ENCODE measurements at places on chromosomes 5 and 9.

DNA sequence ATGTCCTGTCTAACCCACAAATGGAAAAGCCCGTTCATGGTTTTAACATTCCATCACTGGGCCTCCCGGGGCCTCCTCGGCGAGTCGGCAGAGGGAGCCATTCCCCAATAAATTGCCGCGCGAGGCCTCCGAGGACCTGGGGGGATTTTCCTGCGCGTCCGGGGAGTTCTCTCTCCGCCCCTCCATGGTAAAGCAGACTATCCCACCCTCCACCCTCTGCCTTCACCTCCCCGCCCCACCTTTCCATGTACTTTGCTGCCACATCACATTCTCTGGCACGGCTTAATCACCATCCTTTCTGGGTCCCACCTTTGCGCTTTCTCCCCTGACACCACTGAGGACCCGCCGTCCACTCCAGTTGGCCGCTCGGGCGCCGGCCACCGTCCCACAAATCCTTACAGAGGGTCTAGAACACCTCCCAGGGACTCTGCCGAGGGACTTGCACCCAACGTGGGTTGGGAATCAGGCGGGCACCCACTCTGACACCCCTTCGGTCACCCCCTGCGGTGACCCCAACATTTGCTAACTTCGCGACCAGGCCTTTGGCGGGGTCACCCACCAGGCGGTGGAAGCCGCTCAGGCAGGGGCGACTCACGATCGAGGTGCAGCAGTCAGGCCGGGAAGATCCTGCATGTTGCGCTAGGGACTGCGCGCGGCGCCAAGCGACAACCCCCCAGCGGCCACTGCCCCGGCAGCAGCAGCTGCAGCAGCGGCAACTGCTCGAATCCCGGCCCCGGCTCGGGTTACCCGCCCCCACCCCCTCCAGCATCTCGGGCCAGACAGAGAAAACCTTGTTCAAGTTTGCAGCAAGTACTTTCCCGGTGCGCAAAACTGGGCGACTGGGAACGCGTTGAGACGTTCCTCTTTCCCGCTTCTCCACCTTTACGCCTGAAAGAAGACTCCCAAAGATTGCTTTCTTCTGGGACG lies at the start of gene MEGF10:
TSS of gene MEGF10 (plus strand) at position 778 of the 927 bp plus-strand sequence. CDS start 40,513 bp downstream, outside the sequence.
- DNase-seq, result peak; percentile 41

DNA sequence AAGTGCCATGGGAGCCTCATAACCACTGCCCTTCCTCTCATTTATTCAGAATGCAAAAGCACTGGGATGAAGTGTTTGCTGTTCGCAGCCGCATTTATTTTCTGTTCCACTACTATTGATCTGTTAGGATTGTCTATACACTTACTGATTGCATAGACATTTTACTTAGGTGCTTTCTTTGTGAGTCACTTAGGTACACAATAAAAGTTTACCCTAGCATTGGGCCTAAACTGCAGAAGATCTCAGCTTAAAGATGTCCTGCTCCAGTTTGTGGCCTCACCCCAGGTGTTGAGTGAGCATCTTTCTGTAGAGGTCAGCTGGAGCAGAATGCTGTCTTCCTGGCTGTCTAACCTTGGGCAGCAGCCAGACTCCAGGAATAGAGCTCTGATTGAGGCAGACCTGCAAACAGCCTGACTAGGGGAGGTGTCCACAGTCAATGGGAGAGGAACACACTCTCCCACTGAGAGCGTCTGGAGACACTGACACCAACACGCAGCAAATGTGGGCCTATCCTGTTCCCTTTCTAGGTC lies 54.0 kb downstream of the GPR21 start:
- no peak for DNase-seq

DNA sequence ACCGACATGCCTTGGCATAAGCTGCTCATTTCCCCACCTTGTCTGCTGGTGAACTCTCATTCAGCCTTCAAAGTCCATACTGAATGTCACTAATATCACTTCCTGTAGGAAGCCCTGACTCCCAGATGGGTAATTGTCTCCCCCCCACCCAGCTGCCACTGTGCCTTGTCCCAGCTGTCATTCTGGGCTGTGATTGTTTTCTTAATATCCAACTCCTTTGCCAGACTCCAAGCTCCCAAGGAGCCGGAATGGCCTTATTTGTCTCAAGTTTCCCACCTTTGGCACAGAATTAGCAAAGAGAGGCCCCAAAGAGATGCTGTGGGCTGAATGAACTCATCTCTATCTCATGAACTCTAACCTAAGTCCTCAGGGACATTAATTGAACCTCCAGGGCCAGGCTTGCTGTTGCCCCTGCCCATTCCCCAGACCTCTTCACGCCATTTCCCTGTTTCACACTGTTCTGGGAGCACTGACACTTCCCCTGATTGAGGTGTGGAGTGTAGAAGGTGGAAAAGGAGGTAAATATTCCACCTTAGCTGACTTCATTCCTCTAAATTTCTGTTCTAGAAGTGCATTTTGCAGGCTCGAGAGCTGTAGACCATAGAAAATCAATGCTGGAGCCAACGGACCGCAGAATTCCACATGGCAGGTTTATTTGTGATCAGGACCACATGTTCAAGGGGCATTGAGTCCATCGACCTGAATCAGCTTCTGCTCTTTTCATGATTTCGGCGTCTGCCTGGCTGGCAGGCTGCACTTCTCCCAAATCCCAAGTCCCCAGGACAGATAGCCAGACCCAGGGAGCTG lies 4.9 kb upstream of the SH3PXD2B start:
- DNase-seq, result no peak

- no peak for DNase-seq
Observed at GRCh38 chr5:113218200-113218599, 216.6 kb downstream of the TSSK1B start.

- DNase-seq, result no peak
Observed at GRCh38 chr9:108477529-108478006, 378.2 kb downstream of the ACTL7B start.

DNA sequence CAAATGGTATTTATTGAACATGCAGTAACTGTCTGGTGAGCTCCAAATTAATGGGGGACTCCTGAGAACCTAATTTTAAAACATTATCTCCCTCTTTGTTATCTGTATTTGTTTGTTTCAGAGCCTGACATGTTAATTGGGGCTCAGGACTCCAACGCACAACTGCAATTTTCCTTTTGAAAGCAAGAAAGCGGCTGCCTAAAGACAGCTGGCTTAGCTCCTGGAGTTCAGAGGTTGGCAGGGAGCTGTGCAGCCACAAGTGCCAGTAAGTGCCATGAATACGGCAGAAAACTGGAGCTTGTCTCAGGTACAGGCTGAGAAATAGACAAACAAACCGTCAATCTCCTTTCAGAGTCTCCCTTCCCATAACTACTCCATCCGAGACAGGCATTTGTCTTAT lies 80.9 kb downstream of the PPP2R2B start:
- DNase-seq, result peak; percentile 51

GRCh38 chr5:90366948-90367347 lies 42.6 kb downstream of the CETN3 start:
- DNase-seq, result no peak

GRCh38 chr9:120264528-120264927 lies 315.4 kb downstream of the CDK5RAP2 start:
- DNase-seq, result no peak

GRCh38 chr9:125467116-125467740 lies 205.6 kb downstream of the GAPVD1 start:
- DNase-seq, result no peak

DNA sequence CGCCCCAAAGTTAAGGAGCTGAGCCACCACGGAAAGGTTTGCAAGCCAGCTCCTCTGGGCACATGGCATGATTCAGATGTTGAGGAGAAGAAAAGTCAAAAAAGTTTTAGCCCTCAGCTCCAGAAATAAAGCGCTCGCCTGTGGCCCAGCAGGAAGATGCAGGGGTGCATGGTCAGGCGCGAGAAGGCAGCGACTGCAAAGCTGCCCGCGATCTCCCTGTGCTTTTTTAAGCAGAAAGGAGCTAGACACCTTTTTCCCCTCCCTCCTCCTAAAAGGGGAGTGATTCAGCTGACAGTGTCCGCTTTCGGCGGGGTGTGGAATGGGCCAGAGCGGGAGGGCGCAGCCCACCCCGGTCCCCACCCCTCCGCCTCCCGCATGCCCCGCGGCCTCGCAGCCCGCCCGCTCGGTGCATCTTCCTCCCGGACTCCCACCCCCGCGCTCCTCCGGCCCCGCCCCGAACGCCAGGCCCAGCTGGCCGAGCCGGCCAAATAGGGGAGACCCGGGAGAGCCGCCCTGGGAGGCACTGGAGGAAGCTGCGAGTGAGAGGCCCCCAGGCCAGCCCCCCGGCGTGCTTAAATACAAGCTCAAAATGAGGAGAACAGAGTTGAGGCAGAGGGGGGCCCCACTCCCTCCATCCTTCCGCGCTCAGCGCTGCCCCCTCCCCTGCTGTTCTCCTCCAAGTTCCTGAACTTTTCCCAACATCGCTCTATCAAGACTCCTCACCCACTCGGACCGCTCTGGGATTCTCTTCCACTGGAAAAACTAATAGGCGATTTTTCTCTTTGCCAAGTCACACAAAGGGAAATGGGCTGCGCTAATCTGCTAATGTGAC lies at the start of gene ADAMTS12:
TSS of gene ADAMTS12 (minus strand) at position 203 of the 832 bp plus-strand sequence. CDS start at position 69, 134 bp downstream.
- no peak for DNase-seq

DNA sequence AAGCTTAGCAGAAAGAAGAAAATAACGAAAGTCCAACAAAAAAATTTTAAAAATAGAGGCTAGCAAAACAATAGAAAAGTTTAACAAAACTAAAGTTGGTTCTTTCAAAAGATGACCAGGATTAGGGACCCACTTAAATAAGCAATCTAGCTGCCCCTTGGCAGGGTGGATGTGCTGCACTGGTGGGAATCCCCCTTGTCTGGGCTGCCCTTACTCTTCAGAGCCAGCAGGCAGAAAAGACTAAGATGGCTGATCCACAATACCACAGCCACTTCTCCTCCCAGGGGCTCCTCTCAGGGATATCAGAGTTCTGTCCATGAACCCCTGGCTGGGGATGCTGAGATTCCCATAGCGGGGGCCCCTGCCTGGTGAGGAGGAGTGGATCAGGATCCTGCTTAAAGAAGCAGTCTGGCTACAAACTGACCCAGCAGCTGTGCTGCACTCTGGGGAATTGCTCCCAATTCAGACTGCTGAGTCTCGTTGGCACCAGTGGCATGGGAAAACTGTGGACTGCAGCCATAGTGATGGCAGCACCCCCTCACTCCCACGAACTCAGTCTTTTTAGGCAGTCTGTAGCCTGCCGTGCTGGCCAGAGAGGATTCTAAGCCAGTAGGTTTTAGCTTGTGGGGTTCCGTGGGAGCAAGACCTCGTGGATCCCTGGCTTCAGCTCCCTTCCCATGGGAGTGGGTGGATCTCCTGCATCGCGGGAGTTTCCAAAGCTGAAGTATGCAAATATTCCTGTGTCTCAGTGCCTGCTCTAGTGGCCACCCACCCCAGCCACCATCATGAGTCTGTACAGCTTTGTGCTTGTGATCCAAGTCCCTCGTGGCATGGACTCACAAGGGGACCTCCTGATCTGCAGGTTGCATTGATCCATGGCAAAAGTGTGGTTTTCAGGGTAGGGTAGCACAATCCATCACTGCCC lies 2.9 kb upstream of the INSL6 start:
- no peak for DNase-seq

DNA sequence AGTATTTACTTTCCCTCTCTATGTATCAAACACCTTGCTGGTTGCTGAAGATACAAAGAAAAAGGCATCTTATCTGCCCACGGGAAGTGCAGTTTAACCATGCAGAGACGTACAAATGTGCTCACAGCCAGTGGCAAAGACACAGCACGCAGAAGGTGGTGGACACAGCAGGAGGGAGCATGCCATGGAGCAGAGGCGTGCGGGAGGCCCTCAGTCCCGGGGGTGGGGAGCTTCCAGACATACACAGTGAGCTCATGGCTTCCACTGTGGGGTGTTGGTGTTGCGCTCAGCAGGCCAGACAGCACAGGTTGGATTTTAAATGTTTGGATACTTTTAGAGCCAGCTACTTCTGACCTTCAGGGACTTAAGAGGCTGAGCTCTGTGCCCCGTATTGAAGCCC lies 8.8 kb upstream of the BARX1 start:
- DNase-seq, result no peak

GRCh38 chr9:75914883-75915452 lies 24.5 kb downstream of the PCSK5 start:
- DNase-seq, result no peak

GRCh38 chr9:32349013-32349412 lies 35.4 kb upstream of the ACO1 start:
- DNase-seq, result no peak

- DNase-seq, result no peak
Observed at GRCh38 chr5:141705469-141705868, 23.4 kb upstream of the ARAP3 start.

DNA sequence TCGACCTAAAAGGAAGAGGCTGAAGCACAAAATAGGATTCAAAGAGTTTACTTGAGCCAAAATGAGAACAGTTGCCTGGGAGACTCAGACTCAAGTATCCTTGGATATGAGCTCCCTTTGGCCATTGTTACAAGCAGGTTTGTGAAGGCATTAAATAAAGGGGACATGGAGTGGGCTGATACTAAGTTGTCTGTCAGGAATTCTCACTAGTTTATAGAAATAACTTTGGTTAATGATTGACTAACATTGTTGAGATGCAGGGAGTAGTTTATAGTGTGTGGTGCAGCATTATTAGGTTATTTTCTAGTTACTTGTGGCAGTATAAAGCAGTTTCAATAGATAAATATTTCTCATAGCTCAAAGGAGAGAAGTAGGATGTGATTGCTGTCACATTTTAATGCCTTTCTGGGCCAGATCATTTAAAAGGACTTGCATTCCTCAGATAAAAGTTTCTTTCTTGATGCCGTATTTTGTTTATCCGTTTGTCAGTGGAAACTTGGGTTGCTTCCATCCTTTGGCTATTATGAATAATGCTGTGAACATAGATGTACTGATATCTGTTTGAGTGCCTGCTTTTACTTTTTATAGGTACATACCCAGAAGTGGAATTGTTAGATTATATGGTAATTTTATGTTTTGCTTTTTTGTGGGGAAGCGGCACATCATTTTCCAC lies 9.1 kb downstream of the AP3S1 start:
- no peak for DNase-seq
